CD4-positive, alpha-beta T cell treated with Interleukin-21 for 1 hour (primary cell): ENCODE measurements at places on chromosomes 4 and X.

DNA sequence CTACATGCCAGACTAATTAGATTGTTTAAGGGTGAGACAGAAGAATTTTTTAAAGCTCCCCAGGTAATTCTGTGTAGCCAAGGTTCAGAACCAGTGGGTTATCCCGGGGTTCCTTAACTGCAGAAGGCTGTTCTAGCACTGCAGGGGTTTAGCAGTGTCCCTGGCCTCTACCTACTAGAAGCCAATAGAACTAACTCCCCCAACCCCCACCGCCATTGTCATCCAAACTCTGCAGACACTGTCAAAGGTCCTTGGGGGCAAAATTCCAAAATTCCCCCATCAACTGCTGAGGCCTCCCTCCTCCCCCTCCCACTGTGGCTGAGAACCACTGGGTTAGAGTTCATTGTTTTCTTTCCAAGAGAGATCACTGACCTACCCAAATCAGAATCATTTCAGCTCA is 66.4 kb downstream of the MOSPD2 start:
- no peak for DNase-seq

- no peak for DNase-seq
Measured at GRCh38 chr4:73007526-73008100, 61.9 kb downstream of the COX18 start.

GRCh38 chr4:19936476-19936875 is 315.2 kb upstream of the SLIT2 start:
- no peak for DNase-seq

GRCh38 chrX:50198348-50198747 is 2.5 kb downstream of the AKAP4 start:
- DNase-seq: no peak
